ENCODE measurements at places on chromosomes 7 and 10. TPM values are rescaled to one million over a fixed set of nuclear protein-coding genes. Genes with fewer than 3 reads are reported as not detected.

LBX1 gene
- total RNA-seq: not detected

SLC16A12 gene
- not detected for total RNA-seq

ADIRF gene
- not detected for total RNA-seq

LIPN gene
- not detected for total RNA-seq

FAM221A gene
- total RNA-seq: 6.5 TPM

CTAGE8 gene
- 2.9 TPM for total RNA-seq

HOXA7 gene
- total RNA-seq: not detected

PTF1A gene
- total RNA-seq: not detected

TMEM236 gene
- total RNA-seq: 0.02 TPM

LIPF gene
- not detected for total RNA-seq

CFAP69 gene
- total RNA-seq: not detected

CUBN gene
- 1.4 TPM for total RNA-seq

ARHGEF35 gene
- total RNA-seq: 3.6 TPM

Data from T-helper 1 cell treated with Interleukin-12 subunit alpha and Interleukin-12 subunit beta and Interleukin-4 antibody, amounts not matched to agents 30 ng/mL and 1 ng/mL, for 36 hours (primary cell).